ENCODE measurements at places on chromosomes 13 and 19.
A peak's percentile ranks its signal among the peaks of the same experiment; 100 is the strongest.

- DNase-seq: peak; percentile 39
Measured at GRCh38 chr13:24997367-24997967, 98.5 kb upstream of the PABPC3 start.

DNA sequence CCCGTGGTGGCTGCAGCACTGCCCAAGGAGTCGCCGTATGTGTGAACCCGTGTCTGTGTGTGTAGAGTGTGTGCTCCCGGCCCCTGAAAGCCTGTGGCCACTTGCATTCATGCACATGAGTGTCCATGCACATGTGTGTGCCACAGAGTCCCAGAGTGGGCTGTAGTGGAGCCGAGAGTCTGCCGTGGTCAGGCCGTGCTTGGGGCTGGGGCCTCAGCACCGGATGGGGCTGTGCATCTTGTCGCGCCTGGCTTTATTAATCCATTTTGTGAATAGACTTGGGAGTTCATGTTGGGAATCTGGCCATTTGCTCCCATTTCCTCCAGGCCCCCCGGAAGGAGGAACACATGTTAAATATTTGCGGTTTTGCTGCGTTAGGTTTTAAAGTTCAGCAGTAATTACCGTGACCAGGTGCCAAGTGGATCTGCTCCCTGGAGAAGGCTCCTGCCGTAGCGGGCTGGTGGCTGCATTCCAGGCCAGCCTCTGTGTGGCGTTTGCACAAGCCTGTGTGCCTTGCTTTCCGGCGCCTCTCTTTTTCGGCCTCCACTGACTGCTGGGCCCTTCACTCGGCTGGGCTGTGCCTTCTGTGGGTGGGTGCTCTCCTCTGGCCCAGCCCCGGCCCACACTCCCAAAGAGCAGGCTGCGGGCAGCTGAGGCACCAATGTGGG is 69.2 kb upstream of the KCTD15 start:
- no peak for DNase-seq

DNA sequence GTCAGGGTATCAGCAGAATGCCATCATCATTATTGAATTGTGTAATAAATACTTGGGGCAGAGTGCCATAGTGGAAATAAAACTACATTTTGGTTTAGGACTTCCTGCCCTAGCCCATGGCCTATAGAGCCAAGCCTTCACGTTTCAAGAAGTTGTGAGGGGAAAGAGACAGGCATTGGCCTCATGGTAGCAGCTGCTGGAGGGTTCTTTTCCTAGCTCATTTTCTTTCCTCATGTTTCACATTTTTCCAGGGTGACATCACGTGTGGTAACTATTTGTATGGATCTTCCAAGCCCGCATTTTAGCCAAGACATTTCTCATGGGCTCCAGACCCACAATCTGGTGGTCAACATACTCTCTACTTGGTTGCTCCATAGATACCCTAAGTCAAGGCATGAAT is 80.4 kb downstream of the LRCH1 start:
- no peak for DNase-seq

- DNase-seq: no peak
Measured at GRCh38 chr19:55611983-55612645, 6.7 kb downstream of the ZNF865 start.

- DNase-seq: no peak
Measured at GRCh38 chr13:22499919-22500318, 680.9 kb upstream of the SGCG start.

DNA sequence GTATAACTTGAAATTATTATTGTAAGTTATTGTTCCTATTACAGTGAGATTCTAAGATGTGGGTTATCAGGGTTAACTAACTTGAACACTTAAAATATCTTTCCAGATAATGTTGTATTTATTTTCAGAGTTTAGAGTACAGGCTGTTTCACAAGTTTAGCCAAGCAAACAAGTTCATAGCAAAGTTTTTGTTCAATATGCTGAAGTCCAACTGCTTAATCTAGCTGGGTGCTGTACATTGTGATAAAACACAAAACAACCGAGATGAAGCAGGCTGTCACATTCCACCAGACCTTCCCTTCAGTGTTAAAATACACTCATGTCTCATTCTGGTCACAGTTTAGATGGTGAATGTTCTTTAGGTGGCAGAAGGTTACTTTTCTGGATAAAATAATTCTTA is 148.0 kb upstream of the PCDH20 start:
- no peak for DNase-seq

DNA sequence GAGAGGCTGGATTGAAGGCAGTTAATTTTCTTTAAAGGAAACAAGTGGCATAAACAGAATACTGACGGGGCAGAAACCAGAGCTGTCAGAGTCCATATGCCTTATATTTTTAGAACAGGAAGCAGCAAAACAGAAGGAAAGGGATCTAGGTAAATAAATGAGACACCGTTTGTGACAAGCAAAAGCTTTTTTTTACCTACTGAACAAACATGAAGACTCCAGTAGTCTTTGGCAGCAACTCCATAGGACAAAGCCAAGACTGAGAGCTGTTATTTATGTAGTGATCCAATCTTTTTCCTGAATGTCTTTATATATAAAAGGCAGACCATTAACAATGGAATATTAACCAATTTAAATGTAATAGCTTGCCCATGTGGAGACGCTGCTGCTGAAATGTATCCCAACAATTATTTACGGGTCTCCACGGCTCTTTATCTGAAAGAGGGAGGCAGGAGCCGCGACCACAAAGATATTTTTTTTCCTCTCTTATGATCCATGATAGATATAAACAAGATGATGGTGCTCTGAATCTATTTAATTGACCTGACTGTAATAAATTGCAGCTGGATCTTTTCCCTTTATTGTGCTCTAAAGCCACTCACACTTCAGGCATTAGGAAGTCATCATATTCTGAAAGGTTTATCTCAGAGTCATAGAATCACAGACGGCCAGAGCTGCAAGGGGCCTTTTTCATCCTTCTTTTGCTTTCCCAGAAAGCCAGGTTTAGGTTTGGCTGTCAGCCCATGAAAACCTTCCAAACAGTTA is 687.8 kb downstream of the EFNB2 start:
- DNase-seq: no peak

DNA sequence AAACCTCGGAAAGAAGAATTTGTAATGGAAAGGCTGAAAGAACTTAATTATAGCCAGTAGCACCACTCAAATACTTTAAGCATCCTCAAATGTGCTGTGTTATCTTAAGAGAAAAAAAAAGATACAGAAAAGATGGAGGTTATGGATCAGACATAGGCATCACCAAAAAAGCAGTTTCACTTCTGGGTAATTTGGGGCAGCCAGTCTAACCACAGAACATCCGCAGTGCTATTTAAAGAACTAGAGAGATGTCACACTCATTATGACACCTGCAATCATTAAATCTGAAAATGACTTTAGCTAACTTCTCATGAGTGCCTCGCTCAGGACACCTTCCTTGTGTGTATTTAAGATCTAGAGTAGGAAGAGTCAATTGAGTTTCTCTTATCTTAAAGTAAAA is 211.8 kb downstream of the RBM26 start:
- peak; percentile 93 for DNase-seq

GRCh38 chr19:33470686-33471085 is 50.9 kb downstream of the PEPD start:
- no peak for DNase-seq

- peak; percentile 87 for DNase-seq
Measured at GRCh38 chr13:28641600-28641926, 17.4 kb upstream of the POMP start.

- no peak for DNase-seq
Measured at GRCh38 chr13:99866781-99867180, 104.8 kb downstream of the ZIC5 start.

GRCh38 chr13:80821466-80821865 is 480.5 kb upstream of the SPRY2 start:
- no peak for DNase-seq

DNA sequence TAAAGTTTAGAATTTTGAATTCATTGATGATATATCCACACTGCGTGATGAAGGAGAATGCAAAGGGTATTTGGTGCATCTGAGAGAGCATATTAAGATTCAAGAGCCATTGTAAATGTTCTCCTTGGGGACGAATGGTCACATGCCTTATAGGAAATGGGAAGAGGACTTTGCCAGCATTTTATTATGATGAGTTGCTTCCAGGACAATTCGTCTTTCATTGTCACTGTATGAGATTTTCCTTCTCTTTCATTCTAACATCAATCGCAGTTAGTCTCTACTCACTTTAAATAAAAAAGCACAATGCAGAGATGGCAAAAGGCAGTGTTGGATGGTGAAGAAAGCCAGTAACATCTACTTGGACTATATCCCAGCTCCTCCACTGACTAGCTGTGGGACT is 21.4 kb downstream of the WDFY2 start:
- DNase-seq: no peak

DNA sequence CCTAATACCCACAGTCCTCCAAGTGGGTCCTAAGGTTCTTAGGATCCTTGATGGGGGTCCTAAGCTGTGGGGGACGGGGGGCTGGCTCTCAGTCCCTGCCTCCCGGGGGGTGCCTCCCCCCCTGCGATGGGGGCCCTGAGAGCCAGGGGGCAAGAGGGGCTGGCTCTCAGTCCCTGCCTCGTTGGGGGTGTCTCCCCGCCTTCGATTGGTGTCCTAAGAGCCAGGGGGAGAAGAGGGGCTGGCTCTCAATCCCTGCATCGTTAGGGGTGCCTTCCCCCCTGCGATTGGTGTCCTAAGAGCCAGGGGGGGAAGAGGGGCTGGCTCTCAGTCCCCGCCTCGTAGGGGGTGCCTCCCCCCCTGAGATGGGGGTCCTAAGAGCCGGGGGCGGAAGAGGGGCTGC is 37.0 kb downstream of the SLC25A30 start:
- no peak for DNase-seq

DNA sequence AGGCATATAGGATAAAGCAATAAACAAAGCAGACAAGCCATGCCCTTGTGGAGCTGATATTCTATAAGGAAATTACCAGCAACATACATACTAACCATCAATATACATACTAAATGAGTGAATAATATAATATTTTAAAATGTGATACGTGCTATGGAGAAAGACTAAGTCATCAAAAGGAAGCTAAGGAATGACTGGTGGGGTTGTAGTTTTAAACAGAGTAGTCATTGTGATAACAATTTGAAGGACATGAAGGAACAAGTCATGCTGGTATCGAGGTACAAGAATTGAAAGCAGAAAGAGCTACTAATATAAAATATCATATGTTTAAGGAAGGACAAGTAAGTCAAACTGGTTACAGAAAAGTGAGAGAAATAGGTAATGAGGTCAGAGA is 894.9 kb upstream of the PCDH9 start:
- no peak for DNase-seq

- DNase-seq: no peak
Measured at GRCh38 chr13:50742968-50743367, 100.5 kb downstream of the DLEU7 start.

GRCh38 chr13:71861769-71862458 is 5.1 kb downstream of the DACH1 start:
- no peak for DNase-seq

DNA sequence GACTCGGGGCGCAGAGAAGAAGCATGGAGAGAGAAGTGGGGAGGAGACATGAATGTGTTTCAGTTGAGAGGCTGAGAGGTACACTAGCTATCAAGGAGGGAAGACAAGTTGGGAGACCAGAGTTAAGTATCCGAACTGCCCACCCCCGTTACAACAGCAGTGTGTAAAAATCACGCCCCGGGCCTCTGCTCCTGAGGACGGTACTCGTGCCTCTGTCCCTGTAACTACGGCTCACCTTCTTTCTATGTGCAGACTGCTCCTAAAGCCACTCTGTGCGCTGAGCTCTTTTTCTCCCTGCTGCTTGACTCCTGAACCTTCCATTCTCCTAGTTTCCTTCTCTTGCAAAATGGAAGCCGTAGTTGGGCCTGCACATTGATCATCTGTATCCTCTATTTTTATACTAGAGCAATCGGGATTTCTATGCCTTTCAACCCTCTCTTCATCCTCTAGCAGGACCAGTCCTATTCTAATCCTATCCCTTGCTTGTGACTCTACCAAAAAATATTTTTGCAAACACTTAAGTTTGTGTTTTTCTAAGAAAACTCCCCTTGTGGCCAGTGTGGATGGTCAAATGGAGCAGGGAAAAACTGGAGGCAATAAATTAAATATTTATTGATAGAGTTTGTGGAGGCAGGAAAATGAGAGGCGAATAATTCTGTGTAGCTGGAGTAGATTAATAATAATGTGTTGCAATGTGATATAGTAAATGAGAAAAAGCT is 569 bp downstream of the POLR1D start:
- no peak for DNase-seq

DNA sequence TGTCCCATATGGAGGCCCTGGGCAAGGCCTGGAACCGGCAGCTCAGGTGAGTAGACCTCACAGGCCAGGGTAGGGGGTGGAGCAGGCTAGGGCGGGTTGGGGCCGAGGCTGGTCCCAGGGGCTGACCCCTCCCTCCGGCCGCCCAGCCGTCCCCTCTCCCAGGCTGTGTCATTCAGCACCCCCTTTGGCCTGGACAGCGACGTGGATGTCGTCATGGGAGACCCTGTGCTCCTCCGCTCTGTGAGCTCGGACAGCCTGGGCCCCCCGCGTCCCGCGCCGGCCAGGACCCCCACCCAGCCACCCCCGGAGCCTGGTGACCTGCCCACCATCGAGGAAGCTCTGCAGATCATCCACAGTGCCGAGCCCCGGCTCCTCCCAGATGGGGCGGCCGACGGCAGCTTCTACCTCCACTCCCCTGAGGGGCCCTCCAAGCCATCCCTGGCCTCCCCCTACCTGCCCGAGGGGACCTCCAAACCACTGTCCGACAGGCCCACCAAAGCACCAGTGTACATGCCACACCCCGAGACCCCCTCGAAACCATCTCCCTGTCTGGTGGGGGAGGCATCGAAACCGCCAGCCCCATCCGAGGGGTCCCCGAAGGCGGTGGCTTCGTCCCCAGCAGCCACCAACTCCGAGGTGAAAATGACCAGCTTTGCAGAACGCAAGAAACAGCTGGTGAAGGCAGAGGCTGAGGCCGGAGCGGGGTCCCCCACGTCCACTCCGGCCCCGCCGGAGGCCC is 16.0 kb downstream of the CAMSAP3 start:
- DNase-seq: no peak

DNA sequence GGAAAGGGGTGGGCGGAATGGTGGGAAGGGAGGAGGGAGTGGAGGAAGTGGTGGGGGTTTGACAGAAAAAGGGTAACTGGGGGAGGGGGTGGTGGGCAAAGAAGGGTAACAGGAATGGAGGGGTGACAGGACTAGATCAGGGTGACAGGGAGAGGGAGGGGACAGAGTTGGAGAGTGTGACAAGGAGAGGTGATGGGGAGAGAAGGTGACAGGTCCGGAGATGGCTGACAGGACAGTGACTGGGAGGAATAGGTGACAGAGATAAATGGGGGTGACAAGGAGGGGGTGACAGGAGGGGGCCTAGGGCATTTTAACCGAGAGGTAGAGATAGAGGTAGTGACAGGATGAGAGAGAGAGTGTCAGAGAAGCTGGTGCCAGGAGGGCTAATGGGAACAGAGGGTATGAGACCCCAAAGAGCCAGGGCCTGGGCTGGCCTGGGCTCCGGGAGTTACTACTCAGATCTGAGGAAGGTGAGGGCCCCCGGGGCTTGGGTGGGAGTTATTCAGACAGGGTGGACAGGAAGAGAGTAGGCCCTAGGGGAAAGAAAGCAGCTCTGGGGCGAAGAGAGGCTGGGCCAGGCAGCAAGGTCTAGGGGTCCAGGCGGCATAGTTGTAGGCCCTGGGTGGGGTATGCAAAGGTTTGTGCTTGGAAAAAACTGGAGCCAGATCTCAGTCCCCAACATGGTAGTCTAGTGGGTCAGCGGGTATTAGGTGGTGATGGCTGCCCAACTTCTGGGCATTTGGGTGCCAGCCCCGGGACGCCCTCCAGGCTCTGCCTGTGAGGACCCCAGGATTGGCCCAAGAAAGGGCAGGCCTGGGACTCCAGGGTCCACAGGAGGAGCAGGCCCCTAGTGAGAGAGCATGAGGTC is 660 bp downstream of the CIC start:
- DNase-seq: no peak

- no peak for DNase-seq
Measured at GRCh38 chr13:113743366-113744195, 15.4 kb upstream of the TMEM255B start.
